Gastrocnemius medialis (tissue), 4 donors: ENCODE measurements at places on chromosomes 12 and 14.
A peak's percentile ranks its signal among the peaks of the same experiment; 100 is the strongest.

DNA sequence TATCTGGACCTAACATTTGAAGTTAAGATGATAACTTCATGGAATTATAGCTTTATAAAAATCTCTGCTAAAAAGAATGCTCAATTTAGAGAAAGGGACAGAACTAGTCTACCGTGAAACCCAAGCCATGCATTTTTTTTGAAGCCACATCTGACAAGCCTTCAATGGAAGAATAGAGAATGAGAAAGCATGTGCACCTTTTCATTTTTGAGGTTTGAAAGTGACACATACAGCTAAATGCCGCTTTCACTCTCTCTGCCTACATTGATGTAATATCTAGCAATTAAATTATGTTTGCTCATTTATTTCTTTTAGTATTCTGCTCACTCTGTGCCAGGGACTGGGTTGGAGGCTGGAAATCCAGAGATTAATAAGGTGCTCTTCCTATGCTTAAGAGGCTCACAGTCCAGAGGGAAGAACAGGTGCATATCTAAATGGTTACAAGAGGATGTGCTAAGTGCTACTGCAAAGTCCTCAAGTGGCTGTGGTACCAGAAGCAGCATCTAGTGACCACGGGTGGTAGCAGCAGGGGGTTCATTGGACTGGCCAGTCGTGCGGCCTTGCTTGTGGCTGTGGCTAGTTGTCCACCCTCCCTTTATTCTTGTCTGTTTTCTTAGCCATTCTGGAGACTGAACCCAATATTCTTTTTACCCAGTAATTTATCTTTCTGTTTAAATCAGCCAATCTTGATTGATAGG is 60.4 kb downstream of the PPP1R36 start:
- no peak for DNase-seq

- no peak for DNase-seq
Observed at GRCh38 chr12:115886666-115887065, 390.8 kb downstream of the MED13L start.

DNA sequence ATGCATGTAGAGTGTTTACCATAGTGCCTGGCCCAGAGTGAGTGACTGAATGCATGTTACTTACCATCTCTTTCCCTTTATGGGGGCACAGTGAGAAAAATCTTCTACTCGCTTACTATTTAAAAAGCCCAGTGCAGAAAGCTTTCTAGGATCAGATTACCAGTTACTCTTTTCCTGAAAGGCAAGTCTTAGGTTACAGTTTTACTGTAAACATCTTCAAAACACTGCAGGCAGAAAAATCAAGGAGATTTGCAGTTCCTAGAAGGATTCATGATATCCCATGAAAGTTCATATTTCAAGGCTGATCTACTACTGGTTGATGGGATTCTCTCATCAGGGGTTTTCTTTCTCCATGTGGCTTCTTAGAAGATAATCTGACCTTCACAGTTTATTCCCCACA is 29.3 kb upstream of the DAAM1 start:
- DNase-seq, result no peak

- no peak for DNase-seq
Observed at GRCh38 chr14:36320897-36321381, 502 bp upstream of the MBIP start.

DNA sequence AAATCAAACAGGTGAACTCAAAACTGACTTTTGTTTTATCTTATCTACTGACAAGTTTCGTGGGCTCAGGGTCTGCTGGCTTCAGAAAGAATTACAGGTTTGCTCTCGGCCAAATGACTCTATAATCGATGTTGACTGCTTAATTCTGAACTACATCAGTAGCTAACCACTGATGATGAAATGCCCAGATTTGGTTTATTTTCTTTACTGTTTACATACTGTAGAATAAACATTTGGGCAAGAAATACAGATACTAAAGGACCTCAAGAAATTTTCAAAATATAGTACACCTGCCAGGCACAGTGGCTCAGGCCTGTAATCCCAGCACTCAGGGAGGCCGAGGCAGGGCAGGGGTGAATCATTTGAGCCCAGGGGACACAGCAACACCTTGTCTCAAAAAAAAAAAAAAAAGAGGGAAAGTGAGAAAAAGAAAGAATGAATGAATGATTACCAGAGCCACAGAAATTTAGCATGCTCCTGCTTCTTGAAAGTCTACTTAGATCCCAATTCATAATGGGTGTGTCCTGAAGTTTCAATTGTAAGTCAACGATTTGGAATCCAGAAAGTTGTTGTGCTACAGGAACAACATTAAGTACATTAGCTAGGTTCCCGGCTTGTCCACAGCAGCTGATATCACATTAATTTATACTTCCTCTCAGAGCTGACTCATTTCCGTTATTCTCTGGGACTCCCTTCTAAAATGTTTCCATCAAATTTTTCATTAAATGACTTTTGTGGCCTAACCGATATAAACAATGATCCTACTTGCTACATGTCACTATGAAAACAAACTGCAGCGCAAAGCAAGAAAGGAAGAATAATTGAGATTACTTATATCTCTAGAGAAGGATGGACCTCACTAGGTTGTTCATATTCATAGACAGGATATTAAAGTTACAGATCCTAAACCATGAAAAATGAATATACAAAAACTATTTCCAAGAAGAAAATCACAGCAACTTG is 134.3 kb downstream of the MED13L start:
- DNase-seq, result no peak

DNA sequence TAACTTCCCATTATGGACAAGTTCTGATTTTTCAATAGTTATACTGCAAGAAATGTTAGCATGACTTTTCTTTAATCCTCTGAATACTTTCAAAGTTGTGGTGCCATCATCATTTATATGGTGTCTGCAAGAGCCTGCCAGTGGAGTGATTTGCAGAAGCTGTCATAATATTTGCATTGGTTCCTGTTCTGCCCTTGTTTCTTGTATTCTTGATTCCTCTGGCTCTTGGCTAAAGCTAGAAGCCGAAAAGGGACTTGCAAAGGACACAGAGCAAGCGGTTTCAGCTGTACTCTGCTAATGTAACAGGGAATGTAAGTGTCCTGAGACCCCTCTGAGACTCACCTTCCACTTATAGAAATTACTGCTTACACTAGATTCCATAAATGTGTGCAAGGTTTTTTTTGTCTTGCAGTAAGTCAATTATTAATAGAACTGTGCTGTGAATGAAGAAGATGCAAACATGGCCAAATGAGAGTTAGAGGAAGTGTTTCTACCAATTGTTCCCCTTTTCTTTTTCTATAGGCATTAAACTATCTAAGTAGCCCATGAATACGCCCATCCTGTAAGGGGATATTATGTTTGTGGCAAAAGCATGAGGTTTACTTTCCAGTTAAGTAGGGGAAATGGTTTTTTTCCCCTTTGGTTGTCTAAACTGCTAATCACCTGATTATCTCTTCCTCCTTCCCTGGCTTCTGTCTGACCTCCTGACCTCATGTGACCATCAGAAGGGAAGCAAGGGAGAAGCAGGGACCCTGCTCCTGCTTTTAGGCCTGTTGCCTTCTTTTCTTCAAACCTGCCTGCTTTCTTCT is 5.3 kb downstream of the DYRK4 start:
- no peak for DNase-seq

DNA sequence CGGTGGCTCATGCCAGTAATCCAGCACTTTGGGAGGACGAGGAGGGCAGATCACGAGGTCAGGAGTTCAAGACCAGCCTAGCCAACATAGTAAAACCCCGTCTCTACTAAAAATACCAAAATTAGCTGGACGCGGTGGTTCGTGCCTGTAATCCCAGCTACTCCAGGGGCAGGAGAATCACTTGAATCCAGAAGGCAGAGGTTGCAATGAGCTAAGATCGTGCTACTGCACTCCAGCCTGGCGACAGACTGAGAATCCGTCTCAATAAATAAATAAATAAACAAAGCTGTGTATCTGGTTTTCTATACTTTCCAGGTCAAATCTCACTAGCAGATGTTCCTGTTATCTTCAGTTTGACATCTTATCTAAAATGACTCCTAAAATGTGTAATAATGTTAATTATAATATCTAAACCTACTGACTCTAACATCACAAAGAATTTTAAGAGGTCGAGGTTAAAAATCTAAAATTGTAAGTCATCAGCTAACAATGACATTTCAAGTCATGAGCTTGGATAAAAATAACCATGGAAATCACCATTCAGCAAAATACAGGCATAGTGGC is 2.4 kb upstream of the SRP54 start:
- no peak for DNase-seq

GRCh38 chr12:106602076-106602475 is 19.3 kb downstream of the RFX4 start:
- DNase-seq, result no peak

DNA sequence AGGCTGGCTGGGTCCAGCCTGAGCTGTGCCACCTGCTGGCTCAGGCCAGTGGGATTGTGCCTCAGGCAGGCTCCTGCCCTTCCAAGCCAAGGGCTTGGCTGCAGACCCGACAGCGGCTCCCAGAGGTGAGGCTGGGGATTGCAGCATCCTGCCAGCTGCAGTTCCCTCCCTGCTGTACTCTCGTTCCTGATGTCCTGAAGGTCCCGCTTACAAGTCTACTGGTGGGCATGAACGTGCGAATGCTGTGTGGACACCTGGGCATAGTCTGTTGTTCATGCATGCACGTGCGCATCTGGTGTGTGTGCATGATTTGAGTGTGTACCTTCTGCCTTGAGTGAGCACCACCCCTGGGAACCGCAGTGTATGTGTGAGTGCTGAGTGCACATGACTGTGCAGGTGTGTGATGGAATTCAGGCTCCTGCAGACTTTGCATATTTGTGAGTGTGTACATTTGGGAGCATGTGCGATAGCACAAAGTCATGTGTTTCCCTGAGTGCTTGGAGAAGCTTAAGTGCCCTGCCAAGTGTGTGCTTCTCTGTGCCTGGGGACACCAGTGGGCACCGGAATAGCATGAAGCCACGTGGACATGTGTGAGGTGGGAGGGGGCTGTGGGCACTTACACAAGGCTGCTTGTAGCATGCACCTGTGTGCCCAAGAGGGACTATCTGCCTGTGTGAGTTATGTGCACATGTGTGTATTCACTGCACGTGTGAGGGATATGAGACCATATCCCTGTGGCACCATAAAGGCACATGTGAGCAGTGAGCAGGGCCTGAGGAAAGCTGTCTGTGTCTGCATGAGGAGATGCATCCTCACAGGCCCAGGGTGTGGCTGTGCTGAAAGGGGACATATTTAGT is 19.3 kb upstream of the KRT7 start:
- DNase-seq, result peak; percentile 58

DNA sequence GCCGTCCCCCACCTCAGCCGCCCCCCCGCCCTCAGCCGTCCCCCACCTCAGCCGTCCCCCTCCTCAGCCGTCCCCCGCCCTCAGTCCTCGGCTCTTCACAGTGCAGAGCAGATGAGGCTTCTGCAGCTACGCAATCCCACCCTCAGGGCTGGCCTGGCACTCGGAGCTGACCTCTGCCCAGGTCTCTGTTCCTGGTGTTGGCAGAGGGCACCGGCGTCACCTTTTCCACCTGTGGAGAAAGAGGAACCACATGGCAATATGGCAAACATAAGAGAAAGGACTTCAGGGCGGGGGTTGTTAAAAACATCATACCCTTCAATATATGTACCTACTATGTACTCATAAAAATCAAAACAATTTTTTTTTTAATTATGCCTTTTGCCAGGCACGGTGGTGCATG is 45.8 kb downstream of the MLXIP start:
- no peak for DNase-seq

DNA sequence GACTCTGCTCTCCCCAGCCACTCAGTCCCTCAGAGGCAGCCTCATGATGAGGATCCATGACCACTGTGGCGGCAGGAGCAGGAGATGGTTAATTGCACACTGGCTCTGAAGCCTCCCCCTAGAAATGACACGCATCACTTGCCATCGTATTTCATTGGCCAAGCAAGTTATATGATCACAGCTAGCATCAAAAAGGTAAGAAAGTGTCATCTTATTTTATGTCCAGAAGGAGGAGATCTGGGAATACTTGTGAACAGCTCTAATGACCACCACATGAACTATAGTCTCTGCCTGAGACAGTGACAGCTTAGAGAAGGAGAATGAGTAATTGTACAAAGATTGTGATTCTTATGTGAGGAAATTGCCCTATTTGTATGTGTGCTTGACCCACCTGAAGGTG is 363.4 kb downstream of the NUAK1 start:
- DNase-seq, result no peak

DNA sequence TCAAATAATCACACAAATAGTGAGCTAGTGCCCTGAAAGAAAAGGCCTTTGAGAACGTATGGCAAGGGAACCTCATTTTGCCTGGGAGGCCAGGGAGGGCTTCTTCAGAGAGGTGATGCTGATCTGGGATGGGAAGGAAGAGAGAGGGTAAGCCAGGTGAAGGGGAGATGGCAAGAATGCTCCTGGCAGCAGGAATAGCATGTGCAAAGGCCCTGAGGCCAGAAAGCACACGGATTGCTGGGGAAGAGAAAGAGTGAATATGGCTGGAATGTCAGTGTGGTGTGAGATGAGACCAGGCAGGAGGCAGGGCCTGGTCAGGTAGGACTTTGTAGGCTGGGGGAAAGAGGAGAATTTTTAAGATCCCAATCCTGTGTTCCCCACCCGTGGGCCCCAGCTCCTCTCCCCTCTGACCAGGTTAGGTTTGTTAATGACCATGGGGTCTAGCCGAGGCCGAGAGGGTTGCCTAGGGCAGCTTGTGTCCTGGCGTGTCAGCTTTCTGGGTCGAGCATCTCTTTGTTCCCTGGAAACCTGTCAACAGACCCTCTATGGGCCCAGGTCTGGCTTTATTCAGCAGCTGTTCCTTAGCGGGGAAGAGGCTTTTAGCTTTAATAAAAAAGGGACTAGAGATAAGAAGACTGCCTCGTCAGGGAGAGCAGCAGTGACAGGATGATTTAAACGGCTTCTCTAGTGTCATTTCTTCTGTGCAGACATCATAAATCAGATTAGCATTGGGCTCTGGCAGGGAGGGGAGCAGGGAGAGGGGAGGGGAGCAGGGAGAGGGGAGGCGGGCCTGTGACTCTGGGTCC is 123.4 kb downstream of the ADCK1 start:
- DNase-seq, result no peak

GRCh38 chr14:95910628-95911027 is 34.0 kb downstream of the TUNAR start:
- no peak for DNase-seq

DNA sequence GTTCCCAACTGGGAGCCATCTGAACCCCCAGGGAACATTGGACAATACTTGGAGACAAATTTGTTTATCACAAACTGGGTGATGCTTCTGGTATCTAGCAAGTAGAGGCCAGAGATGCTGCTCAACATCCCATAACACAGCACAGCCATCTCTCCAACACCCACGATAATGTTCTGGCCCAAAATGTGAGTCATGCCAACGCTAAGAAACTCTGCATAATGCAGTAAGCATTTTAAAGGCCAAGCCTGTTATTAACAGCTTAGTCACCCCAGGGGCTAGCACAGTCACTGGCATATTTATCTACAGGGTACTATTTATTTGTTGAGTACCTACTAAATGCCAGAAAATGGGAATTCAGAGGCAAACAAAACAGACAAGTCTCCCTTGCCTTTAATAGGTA is 873.1 kb upstream of the TMEM132C start:
- no peak for DNase-seq

GRCh38 chr14:78967111-78967809 is 797.1 kb downstream of the NRXN3 start:
- DNase-seq, result no peak

GRCh38 chr12:51864833-51865670 is 16.5 kb upstream of the FIGNL2 start:
- DNase-seq, result no peak
